ENCODE measurements at places on chromosomes 3 and 15.
A peak's percentile ranks its signal among the peaks of the same experiment; 100 is the strongest.

- DNase-seq, result no peak
Observed at GRCh38 chr15:29637555-29637954, 184.7 kb downstream of the TJP1 start.

- DNase-seq, result no peak
Observed at GRCh38 chr15:66886686-66887273, 178.6 kb upstream of the SMAD3 start.

DNA sequence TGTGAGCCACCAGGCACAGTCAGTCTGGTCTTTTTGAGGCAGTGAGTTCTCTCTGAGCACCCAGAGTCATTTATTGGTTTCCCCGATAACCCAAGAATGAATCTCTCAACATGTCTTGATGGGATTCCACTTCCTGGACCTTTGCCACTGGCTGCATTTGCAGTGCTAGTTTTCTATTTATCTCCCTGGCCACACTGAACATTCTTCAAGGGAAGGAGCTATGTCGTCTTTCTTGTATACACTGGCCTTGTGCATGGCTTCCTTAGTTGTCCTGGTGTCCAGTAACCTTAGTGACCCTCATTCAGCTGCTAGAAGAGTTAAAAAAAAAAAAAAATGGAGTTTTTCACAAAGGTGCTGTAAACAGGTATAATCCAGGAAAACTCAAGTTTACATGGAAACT is 64.9 kb upstream of the CMTM7 start:
- DNase-seq, result no peak

- no peak for DNase-seq
Observed at GRCh38 chr3:23129117-23129516, 74.0 kb upstream of the UBE2E2 start.

- no peak for DNase-seq
Observed at GRCh38 chr15:100591835-100592234, 10.1 kb downstream of the LINS1 start.

DNA sequence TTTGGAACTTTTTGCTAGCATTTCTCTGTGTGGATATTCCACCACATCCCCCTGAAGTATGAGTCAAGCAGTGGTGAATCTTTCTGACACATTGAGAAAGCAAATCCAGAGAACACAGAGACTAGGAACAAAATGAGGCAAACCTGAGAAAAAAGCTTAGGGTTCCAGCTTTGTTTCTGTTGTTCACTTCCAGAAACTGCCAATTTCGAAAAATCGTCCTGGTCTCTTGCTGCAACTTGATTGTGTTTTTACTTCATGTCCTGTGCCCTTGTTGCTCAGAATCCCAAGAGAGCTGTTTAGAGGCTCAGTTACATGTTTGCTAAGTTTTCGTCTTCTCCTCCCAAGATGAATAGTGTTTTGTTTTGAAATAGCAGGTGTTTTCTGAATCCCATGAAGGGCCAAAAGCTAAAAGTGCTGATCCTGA is 13.7 kb downstream of the MAP2K1 start:
- peak; percentile 28 for DNase-seq

GRCh38 chr15:77515613-77516012 is 94.9 kb downstream of the HMG20A start:
- no peak for DNase-seq

GRCh38 chr3:28018925-28019718 is 222.3 kb upstream of the CMC1 start:
- no peak for DNase-seq

- DNase-seq, result no peak
Observed at GRCh38 chr3:46719735-46720271, 2.1 kb upstream of the PRSS50 start.

GRCh38 chr15:60960517-60960916 is 268.6 kb downstream of the RORA start:
- no peak for DNase-seq

DNA sequence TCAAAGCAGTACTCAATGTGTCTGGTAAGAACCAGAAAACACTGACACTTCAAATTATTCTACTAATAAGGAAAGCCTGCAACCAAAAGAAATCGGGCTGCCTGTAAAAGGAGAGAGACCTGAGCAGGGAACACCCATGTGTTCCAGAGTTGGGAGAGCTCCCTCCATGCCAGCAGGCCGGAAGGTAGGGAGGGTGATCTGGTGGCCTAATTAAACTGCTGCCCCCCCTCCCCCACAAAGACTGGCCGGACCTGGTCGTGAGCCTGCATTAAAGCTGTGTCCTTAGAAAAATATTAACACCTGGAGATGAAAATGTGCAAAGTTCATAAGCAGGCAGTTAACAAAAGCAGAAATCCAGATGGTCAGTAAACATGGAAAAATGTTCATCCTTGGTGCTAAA is 170.6 kb upstream of the BHLHE40 start:
- no peak for DNase-seq

- DNase-seq, result peak; percentile 75
Observed at GRCh38 chr3:38226273-38226672, 39.3 kb upstream of the SLC22A13 start.

DNA sequence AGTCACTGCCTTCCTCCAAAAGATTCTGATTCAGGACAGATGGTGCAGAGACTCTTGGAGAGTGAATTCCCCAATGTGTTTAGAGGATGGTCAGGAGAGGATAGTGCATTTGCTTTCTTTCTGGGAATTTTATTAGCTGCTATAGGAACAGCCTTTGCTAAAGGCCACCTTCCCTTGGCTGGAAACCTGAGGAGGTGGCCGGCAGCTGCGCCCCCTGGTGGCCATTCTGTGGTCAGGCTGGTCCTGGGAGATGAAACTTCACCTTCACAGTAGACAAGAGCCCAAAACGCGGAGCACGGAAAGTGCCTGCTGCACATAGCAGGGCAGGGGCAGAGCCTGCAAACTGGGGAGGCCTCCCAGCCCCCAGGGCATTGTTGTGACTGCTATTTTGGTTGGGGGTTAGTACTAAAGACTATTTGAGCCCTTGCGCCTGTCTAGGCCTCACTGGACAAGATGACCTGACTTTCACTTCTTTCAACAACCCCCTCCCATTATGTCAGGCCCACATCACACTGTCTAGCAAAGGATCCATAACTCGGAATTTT is 34.3 kb downstream of the SEC22C start:
- peak; percentile 35 for DNase-seq

DNA sequence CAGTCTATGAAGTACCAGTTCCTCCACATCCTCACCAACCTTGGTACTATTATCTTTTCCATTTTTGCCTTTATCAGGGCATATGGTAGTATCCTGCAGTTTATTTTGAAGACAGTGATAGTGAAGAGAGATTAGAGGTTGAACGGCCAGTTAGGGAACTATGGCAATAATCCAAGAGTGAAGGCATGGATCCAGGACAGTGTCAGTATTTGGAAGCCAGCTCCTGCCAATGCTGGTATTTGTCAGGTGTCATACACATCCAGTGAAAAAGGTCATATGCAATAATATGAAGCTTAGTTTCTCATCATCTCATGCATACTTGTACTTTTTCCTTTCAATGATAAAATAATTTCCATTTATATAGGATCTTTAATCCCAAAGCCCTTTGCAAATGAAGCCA is 56.8 kb upstream of the KCNMB2 start:
- DNase-seq, result no peak

GRCh38 chr15:69479081-69479480 is 26.5 kb downstream of the RPLP1 start:
- DNase-seq, result no peak

GRCh38 chr15:28001641-28002040 is 97.5 kb downstream of the OCA2 start:
- DNase-seq, result no peak

- DNase-seq, result peak; percentile 74
Observed at GRCh38 chr3:99808163-99808794, 9.4 kb upstream of the CMSS1 start.

- no peak for DNase-seq
Observed at GRCh38 chr3:53712817-53713388, 133.3 kb downstream of the CHDH start.

GRCh38 chr15:39188930-39189329 is 391.9 kb upstream of the THBS1 start:
- DNase-seq, result peak; percentile 98

GRCh38 chr15:43250785-43251184 is 15.9 kb downstream of the TGM5 start:
- peak; percentile 68 for DNase-seq

GRCh38 chr3:141193066-141193830 is 38.4 kb upstream of the PXYLP1 start:
- no peak for DNase-seq

- DNase-seq, result peak; percentile 73
Observed at GRCh38 chr3:150544041-150544440, 2.3 kb downstream of the SERP1 start.

GRCh38 chr15:43268111-43269105 is 1.7 kb upstream of the TGM5 start:
- no peak for DNase-seq

DNA sequence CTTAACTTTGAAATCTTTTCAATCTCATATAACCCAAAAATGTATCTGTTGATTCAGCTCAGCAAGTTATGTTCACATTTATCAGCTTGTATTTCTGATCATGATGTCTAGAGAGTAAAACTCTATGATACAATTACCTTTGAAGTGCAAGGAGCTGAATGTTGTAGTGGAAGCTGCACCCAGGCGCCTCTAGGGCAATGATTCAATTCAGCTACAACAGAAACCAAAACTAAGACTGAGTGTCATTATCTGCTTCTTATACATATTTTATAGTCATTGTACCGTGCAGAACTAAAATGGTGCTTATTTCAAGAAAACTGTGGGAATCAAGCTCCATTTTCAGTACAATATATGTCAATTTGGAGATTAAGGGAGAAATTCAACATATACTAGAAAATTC is 1237.5 kb downstream of the ZPLD1 start:
- DNase-seq, result peak; percentile 35

DNA sequence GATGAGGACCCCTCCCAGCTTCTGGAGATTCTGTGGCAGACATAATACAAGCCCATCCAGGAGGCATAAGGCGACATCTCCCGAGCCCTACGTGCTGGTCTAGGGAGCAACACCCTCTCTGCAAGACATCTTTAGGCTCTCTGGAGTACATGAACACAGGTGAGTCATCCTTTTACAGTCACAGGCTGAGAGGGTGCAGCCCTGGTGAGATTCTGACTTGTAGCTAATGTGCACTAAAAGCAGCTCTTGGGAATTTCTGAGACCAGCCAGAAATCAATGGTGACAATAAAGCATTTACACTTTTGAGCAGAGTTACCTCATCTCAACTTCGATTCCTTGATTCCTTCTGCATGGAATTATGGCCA is 131.1 kb downstream of the XXYLT1 start:
- DNase-seq, result peak; percentile 77

- DNase-seq, result no peak
Observed at GRCh38 chr15:50463423-50464358, 39.5 kb downstream of the USP8 start.

DNA sequence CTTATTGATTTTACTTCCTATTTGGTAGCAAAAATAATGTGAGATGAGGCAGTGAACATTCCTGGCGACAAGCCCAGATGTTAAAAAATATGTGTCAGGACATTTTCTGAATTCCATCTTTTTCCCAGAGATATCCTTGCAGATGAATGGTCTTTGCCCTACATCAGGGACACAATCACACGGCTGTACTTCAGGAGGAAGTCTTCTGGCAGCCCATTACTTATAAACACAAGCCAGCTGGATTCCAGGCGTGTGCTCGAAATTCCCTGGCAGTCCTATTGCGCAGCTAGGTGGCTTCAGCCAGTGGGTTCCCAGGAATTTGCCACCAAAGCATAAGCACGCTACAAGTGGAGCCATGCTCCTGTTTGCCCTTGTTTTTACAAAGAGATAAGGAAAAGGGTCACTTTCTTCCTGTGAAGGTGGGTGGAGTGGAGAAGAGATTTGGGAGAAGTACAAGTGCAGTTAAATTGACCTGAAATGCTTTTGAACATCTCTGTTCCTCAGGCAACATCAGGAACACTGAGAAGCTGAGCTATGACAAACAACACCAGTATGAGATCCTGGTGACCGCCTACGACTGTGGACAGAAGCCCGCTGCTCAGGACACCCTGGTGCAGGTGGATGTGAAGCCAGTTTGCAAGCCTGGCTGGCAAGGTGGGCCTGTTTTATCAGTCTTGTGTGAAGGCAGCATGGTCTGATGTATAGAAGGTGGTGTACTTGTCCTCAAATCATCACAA is 257.1 kb upstream of the TRIM42 start:
- DNase-seq, result no peak

- DNase-seq, result no peak
Observed at GRCh38 chr3:32601722-32602121, 31.1 kb upstream of the DYNC1LI1 start.

DNA sequence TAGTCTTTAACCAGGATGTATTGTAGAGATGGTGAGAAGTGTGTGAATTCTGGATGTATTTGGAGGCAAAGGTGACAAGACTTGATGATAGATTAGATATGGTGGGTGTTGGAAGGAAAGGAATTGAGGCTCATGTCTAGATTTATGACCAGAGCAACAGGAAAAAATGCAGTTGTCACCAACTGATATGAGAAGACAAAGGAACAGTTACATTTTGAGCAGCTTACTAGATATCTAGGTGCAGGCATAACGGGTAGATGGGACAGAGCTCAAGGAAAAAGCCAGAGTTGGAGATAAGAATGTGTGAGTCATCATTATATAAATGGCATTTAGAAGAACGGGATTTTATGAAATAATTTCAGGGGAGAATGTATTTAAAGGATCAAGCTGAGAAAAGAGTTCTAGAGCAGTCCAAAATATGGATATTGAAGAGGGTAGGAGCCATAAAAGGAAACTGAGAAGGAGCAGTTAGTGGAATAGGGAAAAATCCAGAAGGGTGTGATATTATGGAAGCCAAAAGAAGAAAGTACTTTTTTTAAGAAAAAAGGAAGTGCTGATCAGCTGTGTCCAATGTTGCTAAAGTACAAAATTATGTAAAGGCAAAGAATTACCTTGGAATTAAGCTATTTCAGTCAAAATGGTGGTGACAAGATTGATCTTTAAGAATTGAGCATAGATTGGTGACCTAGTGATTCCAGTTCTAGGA is 262.5 kb downstream of the CGGBP1 start:
- DNase-seq, result no peak

- peak; percentile 15 for DNase-seq
Observed at GRCh38 chr3:43692085-43692855, 1.5 kb downstream of the ABHD5 start.

- peak; percentile 45 for DNase-seq
Observed at GRCh38 chr3:139121513-139122220, 77.0 kb upstream of the PRR23C start.

- peak; percentile 72 for DNase-seq
Observed at GRCh38 chr3:192923731-192924130, 6.1 kb upstream of the MB21D2 start.

GRCh38 chr3:100518244-100518643 is 25.8 kb downstream of the TMEM45A start:
- no peak for DNase-seq

- DNase-seq, result no peak
Observed at GRCh38 chr15:41790169-41790568, 15.9 kb downstream of the MAPKBP1 start.

Data from bronchial epithelial cell (primary cell).